Fibroblast of skin of back (primary cell): ENCODE measurements at places on chromosomes 4 and X.
A peak's percentile ranks its signal among the peaks of the same experiment; 100 is the strongest.

- DNase-seq: peak; percentile 62
These were observed 34.4 kb downstream of the NFKB1 start for GRCh38 chr4:102535398-102536082.

- no peak for DNase-seq
These were observed 26.5 kb downstream of the BOD1L1 start for GRCh38 chr4:13601048-13601447.

DNA sequence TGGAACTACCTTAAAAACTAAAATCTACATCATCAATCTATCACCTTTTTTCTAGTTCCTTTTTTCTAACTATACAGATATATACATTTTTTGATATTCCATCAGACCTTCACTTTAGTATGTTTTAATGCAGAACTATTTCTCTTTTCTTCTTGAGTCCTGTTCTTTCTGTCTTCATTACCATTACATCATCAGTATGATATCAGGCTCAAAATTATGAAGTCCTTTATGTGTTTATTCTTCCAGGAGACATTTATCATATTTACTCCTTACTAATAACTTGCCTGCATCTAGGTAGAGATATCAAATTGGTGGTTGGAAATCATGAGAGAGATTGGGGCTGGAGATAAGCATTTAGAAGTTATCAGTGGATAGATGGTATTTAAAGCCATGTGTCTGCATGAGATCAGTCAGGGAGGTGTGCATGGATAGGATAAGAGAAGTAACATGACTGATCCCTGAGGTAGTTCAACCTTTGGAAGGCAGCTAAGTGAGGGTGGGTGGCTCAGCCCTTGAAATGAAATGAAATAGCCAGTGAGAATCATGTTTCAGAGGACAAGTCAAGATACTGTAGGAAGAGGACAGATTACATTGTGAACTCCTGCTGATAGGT lies 43.1 kb downstream of the MRPL1 start:
- DNase-seq: no peak

GRCh38 chrX:55056820-55057674 lies 17.8 kb upstream of the PAGE2B start:
- DNase-seq: peak; percentile 52

DNA sequence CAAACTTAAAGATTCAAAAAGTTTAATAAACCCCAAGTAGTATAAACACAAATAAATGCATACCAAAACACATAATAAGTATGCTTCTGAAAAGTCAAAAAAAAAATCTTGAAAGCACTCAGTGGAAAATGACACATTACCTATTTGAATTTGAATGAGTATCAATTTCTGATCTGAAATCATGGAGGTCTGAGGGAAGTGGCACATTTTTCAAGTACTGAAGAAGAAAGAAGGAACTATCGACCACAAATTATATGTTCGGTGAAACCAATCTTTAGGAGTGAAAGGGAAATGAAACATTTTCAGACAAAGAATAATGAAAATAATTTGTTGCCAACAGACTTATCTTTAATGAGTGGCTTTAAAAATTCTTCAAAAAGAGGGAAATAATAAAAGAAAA lies 12.1 kb upstream of the F9 start:
- no peak for DNase-seq

- DNase-seq: no peak
These were observed 34.1 kb downstream of the CNKSR2 start for GRCh38 chrX:21408307-21408706.

DNA sequence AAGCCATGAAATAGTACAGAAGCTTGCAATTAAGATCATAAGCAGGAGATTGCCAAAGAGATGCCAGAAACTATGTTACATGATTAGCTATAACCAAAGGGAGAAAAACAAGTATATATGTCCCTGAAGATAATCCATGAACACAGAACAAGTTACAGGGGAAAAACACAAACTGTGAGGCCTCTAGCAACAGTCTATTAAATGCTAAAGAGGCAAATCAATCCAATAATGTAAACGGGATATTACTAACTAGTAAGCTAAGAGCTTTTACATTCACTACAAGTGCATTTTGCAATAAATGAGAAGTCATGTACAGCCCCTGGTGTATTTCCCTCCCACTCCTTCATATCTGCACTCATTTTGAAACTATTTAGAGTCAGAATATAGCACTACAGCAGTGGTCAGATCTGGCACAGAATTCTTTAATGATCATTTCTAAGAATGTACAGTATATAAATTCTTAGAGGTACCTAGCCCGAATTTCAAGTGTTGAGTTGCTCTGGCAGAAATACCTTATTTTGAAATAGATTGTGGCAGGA lies 449.8 kb upstream of the SMIM31 start:
- no peak for DNase-seq

GRCh38 chrX:152637649-152638442 lies at the start of gene GABRQ:
TSS of gene GABRQ (plus strand) at chrX:152637895. CDS start at chrX:152638203, 308 bp downstream.
- DNase-seq: peak; percentile 35

DNA sequence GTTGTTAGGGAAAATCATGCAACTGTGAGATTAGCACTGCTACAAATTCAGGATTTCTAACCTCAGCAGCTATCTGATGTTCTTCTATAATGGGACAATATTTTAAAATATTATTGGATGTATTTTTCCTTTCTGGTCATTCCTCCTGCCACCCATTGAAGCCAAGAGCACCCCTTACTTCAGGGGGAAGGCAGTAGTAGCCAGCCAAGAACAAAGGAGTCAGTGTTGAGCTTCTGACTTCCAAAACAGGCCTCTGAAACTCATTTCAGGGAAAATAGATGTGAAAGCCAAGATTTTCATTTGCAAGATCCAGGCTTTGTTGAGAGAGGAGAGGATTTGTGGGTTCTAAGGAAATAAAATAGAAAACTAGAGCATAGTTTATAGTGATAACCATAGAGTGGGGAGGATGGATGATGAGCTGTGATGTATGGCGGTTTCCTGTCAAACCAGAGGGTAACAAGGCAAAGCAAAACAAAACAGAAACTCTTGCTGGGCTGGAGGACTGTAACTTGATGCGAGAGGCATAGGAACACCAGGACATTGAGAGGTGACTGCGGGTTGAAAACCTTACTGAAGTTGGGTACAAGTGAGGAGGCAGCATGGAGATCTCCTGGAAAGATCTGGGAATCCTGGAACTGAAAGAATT lies 173.7 kb upstream of the LEF1 start:
- no peak for DNase-seq

DNA sequence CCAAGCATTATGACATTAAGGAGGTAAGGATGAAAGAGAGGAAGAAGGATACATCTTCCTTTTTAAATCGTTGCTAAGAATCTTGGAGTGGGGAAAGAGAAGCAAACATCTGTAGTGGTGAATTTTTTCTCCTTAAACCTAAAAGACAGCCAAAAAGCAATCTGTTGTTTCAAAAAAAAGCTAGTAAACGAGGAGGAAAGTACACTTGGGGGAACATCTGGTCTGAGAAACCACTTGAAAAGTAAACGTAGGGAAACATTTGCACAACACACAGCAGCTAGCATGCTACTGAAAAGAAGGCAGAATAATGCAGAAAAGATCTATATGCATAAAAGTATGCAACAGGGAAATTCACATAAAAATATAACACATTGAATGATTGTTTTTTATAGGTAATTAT lies 1485.6 kb downstream of the PCDH19 start:
- DNase-seq: no peak

DNA sequence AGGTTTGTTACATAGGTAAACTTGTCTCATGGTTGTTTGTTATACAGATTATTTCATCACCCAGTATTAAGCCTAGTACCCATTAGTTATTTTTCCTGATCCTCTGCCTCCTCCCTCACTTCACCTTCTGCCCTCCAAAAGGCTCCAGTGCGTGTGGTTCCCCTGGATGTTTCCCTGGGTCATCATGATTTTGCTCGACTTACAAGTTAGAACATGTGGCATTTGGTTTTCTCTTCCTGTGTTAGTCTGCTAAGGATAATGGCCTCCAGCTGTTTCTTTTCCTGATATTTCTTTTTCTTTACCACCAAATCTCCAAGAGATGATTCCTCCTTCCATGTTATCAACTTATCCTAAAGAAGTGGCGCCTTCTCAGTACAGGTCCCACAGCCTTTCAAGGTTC lies 543.1 kb upstream of the ADGRL3 start:
- DNase-seq: peak; percentile 17

DNA sequence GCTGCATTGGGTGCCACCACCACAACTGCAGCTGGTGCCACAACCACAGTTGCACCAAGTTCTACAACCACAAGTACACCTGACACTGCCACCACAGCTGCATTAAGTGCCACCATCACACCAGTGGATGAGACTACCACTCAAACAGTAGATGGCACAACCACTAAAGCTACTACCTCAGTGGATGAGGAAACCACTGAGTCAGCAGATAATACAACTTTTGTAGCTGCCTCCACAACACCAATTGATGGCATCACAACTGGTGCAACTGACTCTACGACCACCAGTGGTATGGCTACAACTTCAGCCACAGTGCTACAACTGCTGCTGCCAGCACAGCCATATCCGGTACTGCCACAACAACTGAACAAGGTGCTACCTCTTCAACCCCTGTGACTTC lies 35.1 kb upstream of the CABS1 start:
- no peak for DNase-seq

GRCh38 chr4:80017125-80017854 lies 55.7 kb downstream of the ANTXR2 start:
- DNase-seq: peak; percentile 86

GRCh38 chr4:129149906-129150305 lies 54.0 kb downstream of the C4orf33 start:
- no peak for DNase-seq

GRCh38 chrX:55007656-55008055 lies 7.5 kb downstream of the APEX2 start:
- DNase-seq: peak; percentile 46

- peak; percentile 75 for DNase-seq
These were observed 99.2 kb upstream of the TENM3 start for GRCh38 chr4:182143822-182144625.

- DNase-seq: peak; percentile 67
These were observed 76.1 kb downstream of the MANBA start for GRCh38 chr4:102684610-102685052.

DNA sequence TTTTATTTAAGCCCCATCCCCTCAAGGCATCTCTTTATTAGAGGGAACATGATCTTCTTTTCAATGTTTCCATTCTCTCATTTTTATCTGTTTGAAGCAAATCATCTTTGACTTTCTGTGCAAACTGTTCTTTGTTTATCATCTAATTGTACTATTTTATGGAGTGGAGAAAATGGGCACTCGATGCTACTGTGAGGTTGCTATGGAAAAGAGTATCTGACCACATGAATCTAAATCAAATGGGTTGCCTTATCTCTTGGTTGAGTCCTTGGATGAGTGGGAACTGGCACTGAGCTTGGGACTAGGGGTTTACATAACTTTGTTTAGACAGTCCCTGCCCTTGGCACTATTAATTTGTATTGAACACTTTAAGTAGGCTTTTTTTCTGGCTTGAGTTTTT lies 9.1 kb downstream of the OCRL start:
- no peak for DNase-seq

DNA sequence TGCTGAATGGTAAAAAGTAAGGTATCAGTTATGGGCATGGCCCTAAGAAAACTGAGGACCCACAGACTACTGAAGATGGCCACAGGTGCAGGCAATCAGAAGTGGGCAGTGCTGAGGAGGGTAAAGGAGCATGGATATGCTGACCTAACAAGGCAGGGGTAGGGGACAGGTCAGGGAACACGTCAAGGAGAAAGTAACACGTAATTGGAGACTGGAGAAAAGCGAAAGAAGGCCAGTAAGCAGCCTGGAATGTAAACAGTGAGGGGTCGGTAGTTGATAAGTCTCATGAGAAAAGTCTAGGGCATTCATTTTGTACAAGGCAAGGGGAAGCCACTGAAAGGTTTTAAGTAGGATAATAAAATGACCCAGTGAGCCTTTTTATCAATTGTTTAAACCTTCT lies 153.3 kb downstream of the PRDM5 start:
- DNase-seq: peak; percentile 82

DNA sequence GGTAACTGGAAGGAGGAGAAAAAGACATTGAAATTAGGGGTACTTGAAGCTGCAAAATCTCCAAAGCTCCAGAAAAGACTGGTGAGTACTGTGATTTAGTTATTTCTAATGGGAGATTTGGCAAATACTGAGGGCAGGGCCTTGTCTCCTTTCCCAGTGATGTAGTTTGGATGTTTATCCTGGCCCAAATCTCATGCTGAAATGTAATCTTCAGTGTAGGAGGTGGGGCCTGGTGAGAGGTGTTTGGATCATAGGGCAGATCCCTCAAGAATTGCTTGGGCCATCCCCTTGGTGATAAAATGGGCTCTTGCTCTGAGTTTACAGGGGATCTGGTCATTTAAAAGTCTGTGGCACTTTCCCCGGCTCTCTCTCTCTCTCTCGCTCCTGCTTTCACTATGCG lies 33.1 kb upstream of the GK start:
- DNase-seq: no peak

- DNase-seq: no peak
These were observed 179.4 kb downstream of the RBM46 start for GRCh38 chr4:154960476-154960875.

GRCh38 chr4:103478734-103479133 lies 241.1 kb downstream of the TACR3 start:
- DNase-seq: peak; percentile 6

GRCh38 chr4:155954118-155954685 lies 536 bp upstream of the CTSO start:
- no peak for DNase-seq

- DNase-seq: peak; percentile 14
These were observed 1.8 kb downstream of the ATP11C start for GRCh38 chrX:139930916-139931645.
